ENCODE measurements at places on chromosomes 4 and X.

GRCh38 chr4:72709475-72709874 lies 140.5 kb upstream of the ADAMTS3 start:
- no peak for DNase-seq

DNA sequence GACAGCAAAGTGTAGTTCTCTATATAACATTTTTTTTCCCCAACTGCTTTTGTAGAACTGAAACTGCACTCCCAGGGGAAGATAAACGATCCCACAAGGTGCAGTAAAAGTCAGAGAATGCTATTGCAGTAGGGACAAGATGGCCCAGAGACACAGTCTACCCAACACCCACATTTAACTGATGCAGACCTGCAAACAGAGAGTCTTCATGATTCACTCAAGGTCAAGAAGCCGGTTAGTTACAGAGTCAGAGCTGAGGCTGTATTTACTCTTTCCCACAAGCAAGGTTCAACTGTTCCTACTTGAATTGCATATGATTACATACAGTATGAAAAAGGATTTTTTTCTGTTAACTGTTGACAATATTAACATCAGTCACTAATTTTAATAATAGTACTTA lies 654.6 kb downstream of the IL1RAPL1 start:
- no peak for DNase-seq

- no peak for DNase-seq
Observed at GRCh38 chrX:23980011-23980441, 47.0 kb downstream of the KLHL15 start.

DNA sequence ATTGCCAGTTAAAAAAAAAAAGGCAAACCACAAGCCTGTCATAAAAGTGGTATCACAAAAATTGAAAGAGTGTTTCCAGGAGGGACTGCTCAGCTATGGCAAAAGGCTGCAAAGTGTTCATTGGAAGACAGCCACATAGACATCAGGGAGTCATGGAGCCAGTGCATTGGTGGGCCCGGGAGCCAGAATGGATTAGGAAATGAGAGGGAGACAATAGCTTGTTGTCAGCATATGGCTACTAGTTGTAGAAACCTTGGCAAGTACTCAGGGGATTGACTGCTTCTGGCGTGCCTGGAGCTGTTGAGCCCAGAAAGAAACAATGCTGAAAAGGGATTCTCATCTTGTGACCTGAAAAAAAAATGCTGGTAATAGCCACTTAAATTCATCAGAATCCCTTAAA lies 5.0 kb downstream of the GAR1 start:
- no peak for DNase-seq

DNA sequence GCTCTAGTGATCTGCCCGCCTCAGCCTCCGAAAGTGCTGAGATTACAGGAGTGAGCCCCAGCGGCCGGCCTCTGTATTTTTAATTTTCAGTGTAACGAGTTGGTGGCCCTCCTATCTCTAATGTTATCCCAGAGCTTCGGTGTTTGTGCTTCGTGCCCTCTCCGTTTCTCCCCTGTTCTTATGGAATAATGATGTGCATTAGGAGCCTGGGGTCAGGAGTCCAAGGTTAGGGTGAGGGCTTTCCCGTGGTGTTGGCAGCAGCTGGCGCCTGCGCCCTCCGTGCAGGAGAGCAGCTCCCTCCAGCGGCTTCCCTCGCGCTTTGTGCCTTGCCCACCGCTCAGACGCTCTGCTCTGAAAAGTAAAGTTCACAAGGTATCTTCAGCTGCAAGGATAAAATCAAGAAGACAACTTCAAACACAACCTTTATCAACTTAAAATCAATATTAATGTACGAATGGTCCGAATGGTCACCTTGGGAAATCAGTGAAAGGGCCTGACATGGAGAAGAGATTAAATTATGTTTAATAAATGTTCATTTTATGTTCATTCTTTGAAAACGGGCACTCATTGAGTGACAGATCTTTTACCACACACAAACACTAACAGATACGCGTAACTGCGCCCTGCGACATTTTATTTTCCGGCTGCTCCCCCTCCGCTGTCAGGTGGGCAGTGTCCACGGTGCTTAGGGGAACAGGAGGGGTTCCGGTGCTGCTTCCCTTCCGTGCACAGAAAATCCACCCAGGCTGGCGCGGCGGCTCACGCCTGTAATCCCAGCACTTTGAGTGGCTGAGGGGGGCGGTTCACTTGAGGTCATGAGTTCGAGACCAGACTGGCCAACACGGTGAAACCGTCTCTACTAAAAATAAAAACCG lies 62.4 kb downstream of the TRAPPC11 start:
- DNase-seq: no peak

DNA sequence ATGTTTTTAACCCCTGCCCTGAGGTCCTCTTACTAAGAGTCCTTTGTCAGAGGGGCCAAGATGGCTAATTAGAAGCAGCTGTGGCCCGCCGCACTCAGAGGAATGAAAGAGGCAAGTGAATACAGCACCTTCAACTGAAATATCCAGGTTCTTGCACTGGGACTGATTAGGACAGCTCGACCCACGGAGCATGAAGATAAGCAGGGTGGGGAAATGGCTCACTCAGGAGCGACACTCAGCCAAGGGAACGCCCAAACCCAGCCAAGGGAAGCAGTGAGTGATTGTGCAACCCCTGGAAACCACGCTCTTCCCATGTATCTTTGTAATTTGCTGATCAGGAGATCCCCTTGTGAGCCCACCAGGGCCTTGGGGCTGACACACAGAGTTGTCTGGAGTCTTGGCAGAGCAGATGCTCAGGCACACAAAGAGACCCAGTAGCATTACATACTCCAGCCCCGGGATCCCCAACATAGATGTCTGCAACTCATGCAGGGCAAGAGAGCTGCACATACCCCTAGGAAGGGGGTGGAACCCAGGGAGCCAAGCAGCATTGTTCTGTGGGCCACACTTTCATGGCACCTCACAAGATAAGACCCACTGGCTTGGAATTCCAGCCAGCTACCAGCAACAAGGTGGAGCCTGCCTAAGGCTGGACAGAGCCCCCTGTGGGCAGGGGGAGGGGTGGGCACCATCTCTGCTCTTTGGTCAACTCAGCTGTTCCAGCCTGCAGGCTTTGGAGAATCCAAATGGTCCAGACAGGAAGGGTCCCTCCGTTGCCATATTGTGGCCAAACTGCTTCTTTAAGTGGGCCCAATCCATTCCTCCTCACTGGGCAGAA lies 23.3 kb downstream of the F8A3 start:
- DNase-seq: no peak

DNA sequence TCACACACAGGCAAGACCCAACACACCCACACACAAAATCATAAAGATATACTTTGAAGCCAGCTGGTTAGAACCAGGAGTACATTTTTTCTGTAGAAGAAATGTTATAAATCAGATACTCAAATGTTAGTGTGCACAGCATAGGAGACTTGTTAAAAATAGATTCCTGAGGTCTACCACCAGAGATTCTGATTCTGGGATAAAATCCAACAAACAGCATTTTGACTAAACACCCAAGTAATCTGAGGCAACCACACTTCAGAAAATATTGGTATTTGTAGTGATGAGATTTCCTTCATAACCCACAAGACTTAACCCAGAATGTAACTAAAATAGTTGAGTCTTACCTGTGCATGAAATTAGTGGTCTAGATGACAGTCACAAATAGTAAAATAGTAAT lies 301.8 kb downstream of the HNRNPD start:
- DNase-seq: no peak

DNA sequence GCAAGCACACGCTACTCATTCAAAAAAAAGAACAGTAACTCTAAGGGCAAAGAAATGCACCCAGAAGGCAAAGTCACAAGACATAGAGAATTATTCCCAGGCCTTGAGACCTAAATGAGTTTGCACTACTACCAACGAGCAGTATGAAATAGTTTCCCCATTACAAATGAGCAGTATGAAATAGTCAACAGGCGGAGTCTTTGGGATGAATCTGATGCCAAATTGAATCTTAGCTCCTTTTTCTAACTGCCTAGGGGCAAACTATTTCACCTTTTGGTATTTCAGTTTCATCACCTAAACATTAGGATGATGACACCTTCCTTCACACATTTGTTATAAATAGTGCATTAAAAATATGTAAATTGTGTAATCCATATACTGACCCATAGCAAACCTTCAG lies 213.0 kb upstream of the FAT4 start:
- DNase-seq: no peak

DNA sequence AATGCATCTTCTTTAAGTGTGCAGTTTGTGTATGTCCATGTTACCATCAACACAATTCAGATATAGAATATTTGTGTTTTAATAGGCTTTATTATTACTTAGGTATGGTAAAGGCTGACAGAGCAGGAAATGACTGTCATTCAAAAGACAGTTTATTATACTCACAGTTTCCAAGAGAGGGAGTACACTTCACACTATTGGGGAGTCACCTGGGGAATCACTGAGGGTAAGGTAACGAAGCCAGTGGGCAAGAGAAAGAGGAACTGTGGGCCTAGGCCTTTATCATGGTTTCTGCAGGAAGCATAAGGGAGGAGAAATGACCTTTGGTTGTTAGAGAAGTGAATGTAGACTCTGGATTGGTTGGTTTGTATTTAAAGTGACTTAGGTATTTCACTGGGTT lies 235.1 kb upstream of the HCCS start:
- no peak for DNase-seq

GRCh38 chr4:106893903-106894302 lies 142.2 kb downstream of the DKK2 start:
- no peak for DNase-seq

GRCh38 chr4:163493643-163494359 lies 689 bp upstream of the TMA16 start:
- DNase-seq: no peak

DNA sequence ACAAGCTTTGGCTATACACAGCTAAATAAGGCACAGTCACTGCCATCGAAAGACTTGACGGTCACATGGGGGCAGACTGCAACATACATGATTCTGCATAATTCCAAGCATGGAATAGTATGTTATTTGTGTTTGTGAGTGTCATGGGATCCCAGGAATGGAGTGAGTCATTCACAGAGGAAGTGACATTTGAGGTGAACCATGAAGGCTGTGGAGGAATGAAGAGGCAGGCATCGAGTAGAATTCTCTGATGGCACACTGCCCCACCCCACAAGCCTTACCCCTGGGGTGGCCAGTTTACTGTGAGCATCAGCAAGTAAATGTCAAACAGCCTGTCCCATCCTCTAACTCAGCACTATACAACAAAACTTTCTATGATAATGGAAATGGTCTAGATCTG lies 619.7 kb downstream of the MID1IP1 start:
- no peak for DNase-seq

DNA sequence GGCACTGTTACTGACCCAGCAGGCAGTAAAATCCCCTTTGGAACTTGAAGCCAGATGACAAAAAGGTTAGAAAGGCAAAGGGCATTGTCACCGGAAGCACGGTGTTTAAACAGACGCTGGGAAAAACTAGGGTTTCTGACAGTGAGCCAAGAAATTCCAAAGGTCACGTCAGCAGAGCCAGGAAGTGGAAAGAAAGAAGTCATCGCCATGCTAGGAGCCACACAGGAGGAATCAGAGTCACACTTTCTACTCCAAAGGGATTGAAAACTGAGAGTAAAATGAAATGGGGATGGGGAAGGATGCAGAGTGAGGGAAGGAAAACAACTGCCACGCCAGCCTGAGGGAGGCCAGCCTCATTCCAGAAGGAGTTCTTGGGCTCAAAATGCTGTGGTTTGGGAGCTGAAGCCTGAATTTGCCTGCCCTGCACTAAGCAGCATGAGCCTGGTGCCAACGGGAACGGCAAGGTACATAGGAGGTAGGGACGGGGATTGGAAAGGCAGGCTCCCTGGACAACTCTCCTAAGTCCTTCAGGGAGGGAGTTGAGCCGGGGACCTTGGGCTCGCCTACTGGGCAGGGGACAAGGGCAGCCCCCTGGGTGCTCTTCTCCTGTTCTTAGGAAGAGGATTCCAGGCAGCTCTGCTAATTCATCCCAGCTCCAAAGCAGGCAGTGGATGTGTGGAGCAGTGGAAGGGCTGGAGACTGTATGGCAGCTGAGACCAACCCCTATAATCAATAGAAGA lies 66.8 kb downstream of the SOWAHB start:
- DNase-seq: peak; percentile 75

- DNase-seq: no peak
Observed at GRCh38 chr4:82528074-82528473, 33.7 kb downstream of the TMEM150C start.

DNA sequence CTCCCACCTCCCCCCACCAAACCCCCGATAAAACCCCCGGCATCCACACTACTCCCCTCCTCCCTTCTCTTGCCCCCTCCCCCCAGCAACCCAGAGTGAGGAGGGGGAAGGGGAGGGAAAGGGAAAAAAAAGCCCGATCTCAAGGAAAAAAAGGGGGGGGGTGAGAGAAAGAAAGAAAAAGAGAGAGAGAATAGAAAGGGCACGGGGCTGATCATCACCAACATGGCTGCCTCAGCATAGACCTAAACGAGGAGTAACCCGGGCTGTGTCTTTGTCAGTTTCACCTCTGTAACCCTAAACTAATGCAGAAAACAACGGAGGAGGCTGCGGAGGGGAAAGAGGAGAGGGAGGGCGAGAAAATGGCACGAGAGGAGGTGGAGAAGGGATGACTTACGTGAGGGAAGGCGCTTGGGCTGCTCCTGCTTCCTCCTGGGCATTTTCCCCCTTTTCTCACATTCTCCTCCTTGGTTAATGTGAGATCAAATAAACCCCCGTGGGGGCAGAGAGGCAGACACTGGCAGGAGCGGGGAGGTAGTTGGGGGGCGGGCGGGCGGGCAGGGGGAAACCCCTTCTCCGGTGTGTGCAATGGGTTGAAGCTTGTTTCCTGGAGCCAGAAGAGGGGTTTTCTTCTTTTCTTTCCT lies 532 bp downstream of the ZNF827 start:
- peak; percentile 55 for DNase-seq

GRCh38 chr4:37671072-37671471 lies 15.1 kb downstream of the RELL1 start:
- DNase-seq: no peak

- no peak for DNase-seq
Observed at GRCh38 chrX:257681-258289, 23.4 kb upstream of the PLCXD1 start.

- no peak for DNase-seq
Observed at GRCh38 chr4:108953941-108954340, 191.1 kb upstream of the ETNPPL start.

DNA sequence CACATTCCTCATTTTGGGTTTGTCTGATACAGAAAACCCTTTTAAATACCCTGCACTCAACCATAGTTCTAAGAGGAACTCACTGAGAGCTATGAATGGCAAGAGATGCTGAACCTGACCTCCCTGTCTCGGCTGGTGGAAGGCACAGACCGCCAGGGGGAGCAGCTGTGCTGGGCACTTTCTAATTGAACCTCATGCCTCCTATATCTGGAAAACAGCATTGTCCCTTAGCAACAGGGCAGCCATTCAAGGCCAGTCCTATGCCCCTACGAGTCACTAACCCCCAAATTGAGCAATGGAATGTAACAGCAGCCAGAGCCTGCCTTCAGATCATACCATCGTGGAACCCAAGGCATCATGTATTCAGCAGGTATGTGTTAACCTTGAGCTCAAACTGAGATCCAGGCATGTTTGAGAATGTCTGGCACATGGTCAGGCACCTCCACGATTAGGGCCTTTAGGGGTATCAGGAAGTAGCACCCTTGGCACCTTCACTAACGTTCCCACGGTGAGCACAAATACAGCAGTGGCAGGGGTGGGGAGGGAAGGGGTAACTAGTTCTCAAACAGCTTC lies 5.1 kb downstream of the USP27X start:
- no peak for DNase-seq

Data from skin of body (tissue), 3 donors.